Aorta (tissue), 5 donors: ENCODE measurements at places on chromosomes 5 and 9. TPM values are rescaled to one million over a fixed set of nuclear protein-coding genes. Genes with fewer than 3 reads are reported as not detected.
A peak's percentile ranks its signal among the peaks of the same experiment; 100 is the strongest.

The IFNA5 gene
- not detected for polyA plus RNA-seq

The NEUROG1 gene
- polyA plus RNA-seq, result not detected

- DNase-seq, result no peak
Observed at GRCh38 chr9:137044502-137045177, 1.3 kb downstream of the NPDC1 start.

The RPS23 gene
- polyA plus RNA-seq, result 4,681 TPM

The LRSAM1 gene
- 9.3 TPM for polyA plus RNA-seq

The IFNA13 gene
- polyA plus RNA-seq, result not detected

- DNase-seq, result no peak
Observed at GRCh38 chr5:97096191-97096590, 46.2 kb downstream of the LIX1 start.

DNA sequence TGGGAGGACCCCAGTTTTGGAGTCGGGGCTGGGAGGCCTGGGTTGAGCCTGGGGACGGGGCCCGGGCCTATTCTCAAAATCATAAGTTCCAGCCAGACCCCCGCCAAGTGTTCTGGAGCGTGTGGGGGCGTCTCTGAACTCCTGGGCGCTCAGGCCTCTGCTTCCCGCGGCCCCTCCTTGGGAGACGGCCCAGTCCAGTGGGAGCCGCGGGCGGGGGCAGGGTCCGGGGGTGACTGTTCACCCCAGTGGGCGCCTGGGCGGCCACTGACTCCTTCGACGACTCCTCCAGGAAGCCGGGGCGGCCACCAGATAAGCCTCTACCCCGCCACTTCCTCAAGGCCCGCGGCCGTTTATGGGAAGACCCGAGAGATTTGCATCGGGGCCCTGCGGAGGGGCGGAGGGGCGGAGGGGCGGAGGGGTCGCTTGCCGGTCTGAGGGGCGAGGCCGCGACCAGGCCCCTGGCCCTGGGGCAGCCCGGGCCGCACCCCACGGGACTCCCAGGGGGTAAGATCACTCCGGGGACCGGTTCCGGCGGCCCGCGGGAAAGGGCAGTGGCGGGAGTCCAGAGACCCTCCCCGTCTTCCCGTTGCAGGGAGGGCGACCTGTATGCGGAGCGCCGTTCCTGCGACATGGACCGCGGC, 655 bp downstream of the TOR4A start:
- peak; percentile 56 for DNase-seq
